Prostate gland (tissue), 2 donors: ENCODE measurements at places on chromosomes 2 and 18. TPM values are rescaled to one million over a fixed set of nuclear protein-coding genes. Genes with fewer than 3 reads are reported as not detected.

DNA sequence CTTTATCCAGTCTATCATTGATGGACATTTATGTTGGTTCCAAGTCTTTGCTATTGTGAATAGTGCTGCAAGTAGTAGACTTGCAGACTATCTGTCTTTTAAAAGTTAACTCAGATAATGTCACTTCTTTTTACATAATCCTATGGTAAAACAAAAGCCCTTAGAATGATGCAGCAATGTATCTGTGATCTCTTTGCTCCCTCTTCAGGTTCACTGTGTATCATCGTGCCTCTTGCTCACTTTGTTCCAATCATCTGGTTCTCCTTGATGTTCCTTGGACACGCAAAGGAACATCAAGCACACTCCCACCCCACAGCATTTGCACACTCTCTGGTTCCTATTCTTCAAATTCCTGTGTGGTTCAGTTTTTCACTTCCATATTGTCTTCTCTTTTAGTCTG is 472.5 kb upstream of the ZNF804A start:
- no peaks in the 10 kb centered on the region for H3K36me3 ChIP-seq
- DNase-seq: no peak
- H3K27ac ChIP-seq: no peak overlapping the region
- H3K4me3 ChIP-seq: no peak overlapping the region

GRCh38 chr2:20444993-20445910 is 1.6 kb upstream of the RHOB start:
- H3K4me3 ChIP-seq: no peak overlapping the region
- H3K27ac ChIP-seq: peak overlapping the region; percentile 87
- H3K4me1 ChIP-seq: peaks cover 6% of the 10 kb centered on the region
- H3K36me3 ChIP-seq: no peaks in the 10 kb centered on the region
- no peaks in the 10 kb centered on the region for H3K27me3 ChIP-seq
- DNase-seq: no peak

GRCh38 chr2:122883849-122884248 is 1128.4 kb downstream of the TSN start:
- no peaks in the 10 kb centered on the region for H3K36me3 ChIP-seq
- no peak for DNase-seq

- no peaks in the 10 kb centered on the region for H3K27me3 ChIP-seq
- DNase-seq: no peak
- no peak overlapping the region for H3K27ac ChIP-seq
These were observed 308.1 kb downstream of the GBX2 start for GRCh38 chr2:235860111-235860510.

The GPR148 gene
- total RNA-seq: not detected

The UGT1A5 gene
- 0.41 TPM for total RNA-seq

DNA sequence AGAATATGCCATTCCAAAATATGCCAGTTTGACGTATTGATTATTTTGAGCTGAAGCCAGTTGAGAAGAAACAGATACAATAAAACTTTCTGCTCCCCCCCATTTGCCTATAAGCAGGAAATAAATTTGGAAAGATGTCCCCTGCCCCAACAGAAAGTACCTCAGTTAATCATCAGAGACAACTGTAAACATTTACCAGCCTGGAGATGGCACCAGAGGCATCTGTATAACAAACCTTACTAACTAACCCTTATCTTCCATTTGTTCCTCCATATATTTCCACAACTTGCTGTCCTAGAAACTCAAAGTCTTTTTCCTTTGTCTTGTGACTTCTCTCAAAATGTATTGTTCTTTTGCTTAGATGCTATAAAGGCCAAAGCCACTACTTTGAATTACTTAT is 93.8 kb downstream of the AKAIN1 start:
- H3K27ac ChIP-seq: no peak overlapping the region
- no peaks in the 10 kb centered on the region for H3K36me3 ChIP-seq
- DNase-seq: no peak
- no peaks in the 10 kb centered on the region for H3K4me1 ChIP-seq

The MYOM1 gene
- 6.1 TPM for total RNA-seq

DNA sequence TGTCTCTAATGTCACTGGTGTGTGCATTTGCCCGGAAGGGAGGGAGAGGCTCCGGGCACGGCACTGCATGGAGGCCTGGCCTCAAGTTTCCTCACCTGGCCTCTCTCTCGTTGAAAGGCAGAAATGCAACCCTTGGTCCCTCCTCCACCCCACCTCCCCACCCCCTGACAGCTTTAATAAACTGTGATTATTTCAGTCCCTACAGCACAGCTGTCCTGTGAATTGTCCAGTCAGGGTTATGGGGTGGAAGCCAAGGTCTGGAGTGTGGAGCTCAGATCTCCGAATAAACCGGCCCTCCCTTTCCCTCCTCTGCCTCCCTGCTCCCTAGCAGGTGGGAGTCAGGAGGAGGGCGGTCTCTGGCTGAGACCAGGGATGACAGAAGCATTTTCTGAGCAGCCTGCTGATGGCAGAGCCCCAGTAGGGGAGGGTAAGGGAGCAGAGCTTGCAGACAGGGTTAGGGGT is 199.2 kb upstream of the SMAD2 start:
- H3K27me3 ChIP-seq: no peaks in the 10 kb centered on the region
- peaks cover 5% of the 10 kb centered on the region for H3K4me1 ChIP-seq
- H3K4me3 ChIP-seq: no peak overlapping the region
- H3K27ac ChIP-seq: no peak overlapping the region
- H3K36me3 ChIP-seq: no peaks in the 10 kb centered on the region

The PRKRA gene
- total RNA-seq: 67.7 TPM

The CFAP65 gene
- total RNA-seq: not detected

The TMEFF2 gene
- 3.2 TPM for total RNA-seq

DNA sequence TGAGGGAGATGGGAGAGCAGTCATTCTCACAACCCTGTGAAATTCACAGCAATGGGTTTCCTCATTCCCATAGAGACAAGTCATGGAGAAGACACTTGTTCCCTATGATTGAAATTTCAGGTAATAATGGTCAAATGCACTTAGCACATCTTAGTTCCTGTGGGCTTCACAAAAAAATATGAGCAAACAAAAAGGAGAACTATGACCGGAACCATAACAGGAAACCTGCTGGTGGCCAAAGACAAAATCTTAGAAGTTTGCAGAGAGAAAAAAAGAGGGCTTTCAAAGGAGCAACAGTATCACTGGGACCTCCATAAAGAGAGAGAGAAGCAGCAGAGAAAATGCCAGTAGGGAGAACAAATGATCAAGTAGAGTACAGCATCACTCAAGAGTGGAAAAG is 138.9 kb upstream of the APCDD1 start:
- H3K4me3 ChIP-seq: no peak overlapping the region
- H3K4me1 ChIP-seq: no peaks in the 10 kb centered on the region
- DNase-seq: no peak

GRCh38 chr2:5537180-5537688 is 154.9 kb upstream of the SOX11 start:
- H3K4me1 ChIP-seq: no peaks in the 10 kb centered on the region
- H3K36me3 ChIP-seq: no peaks in the 10 kb centered on the region
- H3K27me3 ChIP-seq: no peaks in the 10 kb centered on the region

The AAK1 gene
- total RNA-seq: 70.7 TPM

DNA sequence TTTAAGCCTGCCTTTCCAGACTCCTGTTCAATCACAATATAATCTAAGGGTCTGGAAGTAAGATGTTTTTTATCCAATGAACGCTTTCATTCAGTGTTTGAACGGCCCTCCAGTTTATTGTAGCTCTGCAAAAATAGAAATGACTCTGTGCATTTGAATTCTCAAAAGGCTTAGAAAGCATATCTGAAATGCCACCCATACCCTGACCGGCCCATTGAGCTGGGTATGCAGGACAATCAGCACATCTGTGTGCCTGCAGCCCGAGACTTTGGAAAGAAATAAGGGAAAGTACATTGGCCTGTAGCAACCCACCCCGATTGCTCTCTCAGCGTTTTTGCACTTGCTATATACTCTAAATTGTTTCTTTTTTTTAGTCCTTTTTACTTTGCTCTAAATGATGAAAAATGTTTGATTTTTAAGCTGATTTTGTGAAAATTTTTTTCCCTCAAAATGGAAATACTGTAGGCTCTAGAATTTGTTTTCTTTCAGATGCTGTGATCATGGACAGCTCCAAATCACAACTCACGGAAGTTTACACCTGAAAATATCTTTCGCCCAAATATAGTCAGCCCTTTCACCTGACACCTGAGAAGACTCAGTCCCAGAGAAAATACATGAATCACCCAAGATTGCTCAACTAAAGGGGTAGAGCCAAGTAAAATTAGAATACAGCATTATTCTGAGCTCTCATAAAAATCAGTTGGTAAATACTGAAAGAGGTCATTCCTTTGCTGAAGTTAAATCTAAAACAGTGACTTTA is 194.5 kb upstream of the SIX3 start:
- DNase-seq: peak; percentile 38

DNA sequence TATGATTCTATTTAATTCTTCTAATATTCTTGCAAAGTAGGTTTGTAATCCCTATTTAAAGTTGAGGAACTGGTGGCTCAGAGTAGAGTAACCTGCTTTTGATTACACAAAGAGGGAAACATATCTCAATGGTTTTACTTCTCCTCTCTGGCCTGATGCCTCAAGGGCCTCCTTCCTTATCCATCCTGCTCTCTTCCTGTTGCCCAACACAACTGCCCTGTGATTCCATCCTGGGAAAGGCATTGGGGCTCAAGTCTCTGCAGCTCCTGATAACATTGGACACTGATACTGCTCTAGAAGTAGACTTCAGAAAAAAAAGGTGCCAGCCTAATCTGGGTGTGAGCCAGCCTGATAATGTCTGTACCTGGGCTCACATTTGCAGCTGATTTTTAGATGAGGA is 75.8 kb downstream of the RDH14 start:
- no peaks in the 10 kb centered on the region for H3K36me3 ChIP-seq
- H3K4me3 ChIP-seq: no peak overlapping the region
- H3K4me1 ChIP-seq: no peaks in the 10 kb centered on the region
- H3K27ac ChIP-seq: no peak overlapping the region
- DNase-seq: no peak
- H3K27me3 ChIP-seq: no peaks in the 10 kb centered on the region

- peak overlapping the region; percentile 50 for H3K4me3 ChIP-seq
- no peaks in the 10 kb centered on the region for H3K27me3 ChIP-seq
- no peaks in the 10 kb centered on the region for H3K36me3 ChIP-seq
- peak overlapping the region; percentile 63 for H3K27ac ChIP-seq
These were observed 22.2 kb downstream of the ZSCAN30 start for GRCh38 chr18:35267809-35268208.

- no peaks in the 10 kb centered on the region for H3K36me3 ChIP-seq
- no peaks in the 10 kb centered on the region for H3K27me3 ChIP-seq
- no peak overlapping the region for H3K27ac ChIP-seq
- H3K4me3 ChIP-seq: no peak overlapping the region
These were observed 630.8 kb upstream of the SLC39A10 start for GRCh38 chr2:195026261-195026660.

The LYPD6 gene
- total RNA-seq: 2.3 TPM

The CFC1 gene
- total RNA-seq: 6.6 TPM

The C18orf32 gene
- 37.1 TPM for total RNA-seq

The SPHKAP gene
- total RNA-seq: 0.09 TPM

DNA sequence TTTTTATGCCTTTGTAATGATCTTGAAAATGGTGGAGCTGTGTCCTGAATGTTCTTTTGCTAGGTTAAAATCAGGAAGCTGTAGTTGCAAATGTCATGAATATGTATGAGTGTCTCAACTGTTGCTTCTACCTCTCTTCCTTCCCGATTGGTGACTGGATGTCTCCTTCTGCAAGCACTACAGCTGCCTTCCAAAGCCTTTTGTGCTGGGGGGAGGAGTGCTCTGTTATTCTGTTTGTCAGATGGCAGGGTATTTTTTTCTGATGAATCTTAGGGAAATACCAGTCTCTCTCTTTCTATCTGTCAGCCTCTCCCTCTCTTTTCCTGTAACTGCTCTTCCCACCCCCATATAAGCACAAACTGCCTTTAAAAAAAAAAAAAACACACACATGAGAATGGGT is 1396.3 kb upstream of the CELF4 start:
- H3K4me3 ChIP-seq: no peak overlapping the region
- DNase-seq: no peak

DNA sequence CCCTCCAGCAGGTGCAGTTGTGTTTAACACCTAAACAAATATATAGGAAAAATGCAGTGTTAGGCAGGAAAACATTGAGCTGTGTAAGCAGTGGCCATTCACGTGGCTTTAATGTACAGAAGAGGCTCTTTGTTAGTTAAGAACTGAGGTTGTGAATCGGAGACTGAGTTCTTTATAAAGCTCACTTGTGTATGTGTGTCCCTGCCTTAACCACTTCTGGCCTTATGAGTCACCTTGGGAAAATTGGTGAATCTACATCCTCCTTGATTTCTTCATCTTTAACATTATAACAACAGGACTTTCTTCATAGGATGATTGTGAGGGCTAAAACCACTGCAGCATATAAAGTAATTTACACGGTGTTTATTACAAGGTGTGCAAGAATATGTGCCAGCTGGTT is 188.4 kb upstream of the TPO start:
- no peaks in the 10 kb centered on the region for H3K27me3 ChIP-seq
- H3K4me3 ChIP-seq: no peak overlapping the region
- no peak overlapping the region for H3K27ac ChIP-seq
- no peaks in the 10 kb centered on the region for H3K36me3 ChIP-seq
- no peak for DNase-seq

- no peaks in the 10 kb centered on the region for H3K36me3 ChIP-seq
- H3K4me1 ChIP-seq: no peaks in the 10 kb centered on the region
- no peaks in the 10 kb centered on the region for H3K27me3 ChIP-seq
These were observed 13.9 kb downstream of the DYSF start for GRCh38 chr2:71467180-71467815.

The CCL20 gene
- not detected for total RNA-seq

GRCh38 chr2:41610501-41611190 is 437.2 kb upstream of the PKDCC start:
- no peaks in the 10 kb centered on the region for H3K36me3 ChIP-seq
- H3K4me1 ChIP-seq: no peaks in the 10 kb centered on the region
- H3K27me3 ChIP-seq: no peaks in the 10 kb centered on the region
- H3K27ac ChIP-seq: peak overlapping the region; percentile 16
- no peak for DNase-seq

- no peaks in the 10 kb centered on the region for H3K4me1 ChIP-seq
- no peaks in the 10 kb centered on the region for H3K36me3 ChIP-seq
- peaks cover 4% of the 10 kb centered on the region for H3K27me3 ChIP-seq
These were observed at the start of gene WNT10A for GRCh38 chr2:218880102-218880858. TSS of gene WNT10A (plus strand) at chr2:218880852. CDS start at chr2:218880996, 144 bp downstream.
